ENCODE measurements at places on chromosomes 2 and 18.

GRCh38 chr18:40911041-40911440, 1044.0 kb upstream of the PIK3C3 start:
- no peak for DNase-seq

GRCh38 chr18:61844726-61845125, 48.1 kb downstream of the RNF152 start:
- DNase-seq, result no peak

DNA sequence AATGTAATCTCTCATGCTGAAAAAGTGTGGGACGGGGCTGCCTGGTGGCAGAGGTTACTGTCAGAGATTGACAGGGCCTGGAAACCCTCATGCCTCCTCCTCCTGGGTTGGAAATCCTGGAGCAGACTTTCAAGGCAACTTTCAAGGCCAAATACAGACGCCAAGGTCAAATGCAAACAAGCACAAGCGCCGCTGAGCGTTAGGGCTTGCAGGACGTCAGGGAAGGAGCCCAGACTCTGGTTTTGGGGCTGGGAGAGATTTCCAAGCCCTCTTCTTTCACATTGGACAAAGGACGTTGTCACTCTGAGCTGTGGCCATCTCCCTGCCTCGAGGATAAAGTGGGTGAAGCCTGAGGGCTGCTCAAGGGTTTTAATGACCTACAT, 120.1 kb downstream of the TWIST2 start:
- DNase-seq, result no peak

DNA sequence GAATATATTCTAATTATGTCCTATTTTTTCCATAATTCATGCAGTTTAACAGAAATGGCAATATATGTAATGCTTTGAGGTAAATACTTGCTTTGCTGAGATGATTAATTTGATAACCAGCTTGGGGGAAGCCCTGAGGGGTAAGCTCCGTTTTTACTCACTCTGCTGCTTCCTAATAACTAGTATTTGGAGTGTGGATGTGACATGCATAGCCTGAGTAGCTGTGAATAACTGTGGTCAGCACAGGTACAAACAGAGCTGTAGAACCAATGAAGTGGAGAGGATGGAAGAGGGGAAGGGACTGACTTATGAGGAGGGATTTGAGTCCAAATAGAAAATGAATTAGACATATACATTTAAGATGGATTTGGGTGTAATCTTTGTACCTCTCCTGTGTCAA, 1495.5 kb upstream of the DDX18 start:
- no peak for DNase-seq

- DNase-seq, result no peak
Observed at GRCh38 chr18:9117980-9118841, 15.7 kb downstream of the NDUFV2 start.
